ENCODE measurements at places on chromosomes 2 and 18. TPM values are rescaled to one million over a fixed set of nuclear protein-coding genes. Genes with fewer than 3 reads are reported as not detected.
A peak's percentile ranks its signal among the peaks of the same experiment; 100 is the strongest.

GRCh38 chr2:17822445-17823117, 6.3 kb downstream of the MSGN1 start:
- DNase-seq, result no peak

DNA sequence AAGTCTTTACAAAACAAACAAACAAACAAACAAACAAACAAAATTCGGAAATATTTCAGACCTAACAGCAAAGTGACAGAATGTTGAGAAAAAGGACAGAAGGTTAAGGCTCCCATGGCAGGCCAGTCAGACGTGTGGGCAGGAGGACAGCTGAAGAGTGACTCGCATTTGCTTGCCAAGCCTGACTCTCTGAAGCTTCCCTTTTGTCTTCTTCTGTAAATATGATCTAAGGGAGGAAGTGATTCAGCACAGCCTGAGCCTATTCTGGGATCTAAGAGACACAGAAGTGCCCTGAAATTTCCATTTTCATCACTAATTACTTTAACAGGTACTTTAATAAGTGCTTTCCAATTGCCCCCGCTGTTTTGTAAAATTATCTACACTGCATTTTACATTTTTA, 134.0 kb upstream of the LYPD1 start:
- no peak for DNase-seq

DNA sequence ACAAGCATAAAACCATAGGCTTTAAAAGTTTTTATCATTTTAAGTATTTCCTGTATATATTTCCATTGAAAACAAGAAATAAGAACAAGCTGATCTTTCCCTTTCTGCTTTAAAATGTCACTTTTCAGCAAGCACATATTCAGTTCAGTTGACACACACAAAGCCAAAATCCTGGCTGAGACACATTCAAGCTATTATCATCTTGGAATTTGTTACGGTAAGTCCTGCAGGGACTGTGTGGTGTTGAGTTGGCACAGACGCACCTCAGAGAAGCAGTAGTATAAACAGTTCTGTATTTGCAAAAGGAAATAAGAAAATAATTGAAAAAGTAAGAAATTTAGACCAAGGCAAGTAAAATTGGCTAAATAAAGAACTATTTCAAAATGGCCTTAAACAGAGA, 10.4 kb upstream of the DAW1 start:
- DNase-seq, result no peak

DNA sequence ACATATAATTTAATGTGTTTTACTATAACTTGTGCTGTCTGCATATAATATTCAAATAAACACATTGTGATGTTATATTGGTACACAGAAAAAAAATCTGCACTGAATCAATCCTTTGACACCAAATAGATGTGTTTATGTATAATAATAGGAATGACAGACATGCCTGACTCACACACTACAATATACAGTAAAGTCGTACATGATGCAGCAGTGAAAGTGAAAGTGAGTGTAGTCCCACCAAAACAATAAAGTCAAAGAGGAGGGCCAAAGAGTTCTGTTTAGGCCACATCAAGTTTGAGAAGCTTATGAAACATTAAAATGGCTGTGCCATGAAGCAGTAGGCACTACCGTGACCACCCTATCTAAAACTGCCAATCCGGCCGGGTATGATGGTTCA, 8.2 kb upstream of the RBM44 start:
- no peak for DNase-seq

DNA sequence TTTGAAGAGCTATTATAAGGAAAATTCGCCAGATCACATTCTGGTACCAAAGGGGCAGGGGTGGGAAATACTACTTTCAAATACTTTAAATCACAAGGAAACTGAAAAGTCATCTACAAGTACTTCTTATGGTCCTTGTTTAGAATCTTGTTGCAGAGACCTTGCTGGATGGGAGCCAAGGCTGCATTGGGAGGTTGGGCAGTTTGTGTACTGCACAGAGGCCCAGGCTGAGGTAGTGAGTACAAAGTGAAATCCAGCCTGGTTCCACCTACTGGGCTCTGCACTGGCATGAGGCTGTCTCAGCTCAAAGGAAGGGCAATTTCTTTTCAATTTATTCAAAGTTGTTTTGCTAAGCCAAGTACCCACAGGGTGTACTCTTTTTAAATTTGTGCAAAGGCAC, 140.3 kb upstream of the DLX2 start:
- peak; percentile 28 for DNase-seq

DNA sequence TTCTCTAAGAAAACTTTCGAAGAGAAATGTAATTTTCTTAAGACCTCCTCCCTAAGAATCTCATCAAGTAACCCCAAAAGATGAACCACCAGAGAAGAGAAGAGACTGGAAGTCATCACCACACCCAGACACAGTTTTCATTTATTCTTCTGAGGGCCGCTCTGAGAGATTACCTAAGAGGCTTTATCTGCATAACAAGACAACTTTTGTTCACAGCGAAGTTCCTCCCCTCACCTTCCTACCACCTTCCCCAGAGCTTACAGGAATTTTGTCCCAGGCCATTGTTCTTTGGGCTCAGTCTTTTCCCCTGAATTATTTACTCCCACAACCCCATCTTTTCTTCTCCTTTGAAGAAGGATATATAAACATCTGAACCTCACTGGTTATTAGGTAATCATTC, 92.8 kb downstream of the AKAIN1 start:
- DNase-seq, result no peak

DNA sequence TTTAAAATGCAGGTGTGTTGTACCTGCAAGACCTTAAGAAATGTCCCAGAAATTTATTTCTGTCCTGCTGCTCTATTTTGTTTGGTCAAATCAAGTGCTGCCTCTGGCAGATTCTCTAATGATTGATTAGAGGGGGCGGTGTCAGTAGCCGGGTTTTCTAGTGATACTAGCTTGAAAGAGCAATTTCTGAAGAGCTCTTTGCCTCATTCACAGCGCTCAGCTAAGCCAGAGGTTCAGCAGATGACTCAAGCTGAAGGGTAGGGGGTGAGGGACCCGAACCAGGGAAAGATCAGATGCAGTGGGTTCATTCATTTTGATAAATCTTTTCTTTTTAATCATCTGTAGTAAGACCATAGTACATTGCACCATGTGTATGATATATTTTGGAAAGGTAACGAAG, 15.0 kb downstream of the ZBTB7C start:
- no peak for DNase-seq

- DNase-seq, result peak; percentile 40
These were observed 114.7 kb upstream of the STON1 start for GRCh38 chr2:48414980-48415835.

Gene CD8B2
- not detected for total RNA-seq

- DNase-seq, result no peak
These were observed 10.1 kb upstream of the LYPD6B start for GRCh38 chr2:149028377-149028776.

Gene ERICH2
- total RNA-seq, result 2.0 TPM

GRCh38 chr2:237714690-237715458, 83.7 kb upstream of the RBM44 start:
- peak; percentile 70 for DNase-seq

Gene POTEI
- not detected for total RNA-seq

Gene UGT1A3
- total RNA-seq, result 67.1 TPM

GRCh38 chr2:17625446-17625845, 85.0 kb downstream of the VSNL1 start:
- DNase-seq, result no peak

DNA sequence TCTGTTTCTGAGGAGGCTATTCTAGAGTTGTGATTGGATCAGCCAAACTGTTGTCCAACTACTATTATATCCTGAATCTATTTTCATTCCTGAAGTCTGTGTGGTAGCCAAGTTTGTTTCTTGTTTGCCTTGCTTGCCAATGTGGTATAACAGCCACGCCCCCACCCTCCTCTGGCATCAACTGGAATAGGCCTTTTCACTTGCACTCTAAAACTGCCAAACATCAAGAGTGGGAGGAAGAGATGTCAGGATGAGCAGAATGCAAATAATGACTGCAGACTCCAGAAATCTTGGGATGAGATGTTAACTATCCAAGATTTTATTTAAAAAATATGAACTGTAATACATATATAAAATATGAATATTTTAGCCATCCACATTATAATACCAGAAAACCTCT, 246.1 kb downstream of the NRXN1 start:
- DNase-seq, result no peak

Gene NAT8
- not detected for total RNA-seq

DNA sequence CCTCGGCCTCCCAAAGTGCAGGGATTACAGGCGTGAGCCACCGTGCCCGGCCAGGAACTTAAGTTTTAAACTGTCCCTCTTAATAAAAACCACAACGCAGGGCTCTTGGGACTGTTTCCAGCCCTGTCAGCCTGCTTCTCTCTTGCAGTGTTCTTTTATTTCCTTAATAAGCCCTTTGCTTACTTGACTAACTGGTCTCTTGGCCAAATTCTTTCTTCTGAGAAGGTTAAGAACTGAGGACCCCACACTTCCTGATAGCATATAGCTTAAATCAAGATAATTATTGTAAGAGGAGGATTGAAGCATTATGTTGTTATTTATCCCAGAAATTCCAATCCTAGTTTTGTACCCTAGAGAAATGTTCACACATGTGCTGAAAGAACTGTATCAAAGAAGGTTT, 128.2 kb upstream of the UXS1 start:
- no peak for DNase-seq

Gene TUBA4B
- not detected for total RNA-seq

GRCh38 chr18:58106289-58107070, 62.5 kb downstream of the NEDD4L start:
- DNase-seq, result no peak

- DNase-seq, result peak; percentile 96
These were observed 125.3 kb downstream of the TMEM131 start for GRCh38 chr2:97870396-97870843.

DNA sequence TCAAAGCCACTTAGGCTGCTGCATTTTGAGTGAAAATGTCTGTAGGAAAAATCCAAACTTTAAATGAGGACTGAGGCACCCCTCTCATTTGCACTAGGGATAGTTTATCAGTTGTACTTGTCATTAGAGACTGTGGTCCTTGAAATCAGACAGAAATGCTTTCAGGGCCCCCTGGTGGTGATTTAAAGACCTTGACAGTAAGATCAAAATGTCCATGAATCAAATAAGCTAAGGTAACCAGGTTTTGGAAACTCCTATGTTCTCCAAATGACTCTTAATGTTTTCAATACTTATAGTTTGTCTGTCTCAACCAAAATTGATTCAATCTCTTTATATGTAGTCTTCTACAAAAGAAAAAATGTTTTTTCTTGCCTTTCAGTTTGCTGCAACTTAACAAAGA, 28.8 kb upstream of the DDX18 start:
- DNase-seq, result peak; percentile 17

- no peak for DNase-seq
These were observed 4.5 kb downstream of the KANSL3 start for GRCh38 chr2:96633641-96634040.
